ENCODE measurements at places on chromosomes 13 and 19.
A peak's percentile ranks its signal among the peaks of the same experiment; 100 is the strongest.

DNA sequence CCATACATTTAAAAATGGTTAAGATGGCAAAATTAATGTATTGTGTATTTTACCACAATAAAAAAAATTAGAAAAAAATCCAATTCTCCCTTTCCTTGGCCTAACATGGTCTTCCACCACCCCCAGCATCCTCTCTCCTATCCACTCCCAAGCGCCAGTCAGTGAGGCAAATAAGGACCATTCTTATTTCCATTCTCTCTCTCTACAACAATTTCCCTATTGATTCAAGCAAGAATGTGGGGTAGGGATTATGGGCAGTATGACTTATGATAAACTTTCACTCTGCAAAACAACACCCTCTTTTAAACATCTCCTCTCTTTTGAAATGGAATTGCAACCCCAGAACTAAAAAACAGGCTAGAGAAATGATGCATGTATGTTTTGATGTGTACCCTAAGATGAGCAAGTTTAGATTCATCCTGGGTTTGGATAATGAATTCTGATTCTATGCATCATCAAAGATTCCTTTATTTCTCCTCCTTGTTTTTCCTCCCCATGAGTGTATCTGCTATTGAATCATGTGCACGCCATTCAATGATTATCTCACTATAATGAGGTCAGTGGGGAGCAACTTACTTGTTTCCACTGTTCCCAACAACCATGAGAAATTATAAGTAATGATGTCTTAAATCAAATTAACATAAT lies 3.5 kb downstream of the STARD13 start:
- no peak for DNase-seq

DNA sequence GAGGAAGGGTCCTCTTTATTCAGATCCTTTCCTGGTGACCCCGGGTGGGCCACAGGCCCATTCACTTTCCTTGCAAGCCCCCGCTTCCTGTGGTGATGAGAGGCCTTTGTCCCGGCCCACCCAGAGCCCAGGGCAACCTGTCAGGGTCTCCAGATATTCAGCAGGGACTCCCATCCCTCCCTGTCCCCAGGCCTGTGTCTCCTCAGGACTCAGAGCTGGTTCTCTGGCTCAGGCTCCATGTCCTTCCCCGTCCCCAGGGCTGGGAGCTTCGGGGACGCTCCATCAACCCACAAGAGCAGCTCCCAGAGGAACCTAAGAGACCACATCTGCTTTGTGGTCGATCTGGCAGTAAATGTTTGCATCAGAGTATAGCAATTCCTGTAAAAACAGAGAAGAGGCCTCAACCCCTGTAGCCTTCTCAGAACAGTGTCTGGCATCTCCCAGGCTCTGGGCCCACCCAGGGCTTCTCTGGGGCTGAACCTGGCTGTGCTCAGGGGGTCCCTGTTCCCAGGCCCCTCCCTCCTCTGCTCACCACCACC lies 7.8 kb downstream of the CEACAM4 start:
- no peak for DNase-seq

DNA sequence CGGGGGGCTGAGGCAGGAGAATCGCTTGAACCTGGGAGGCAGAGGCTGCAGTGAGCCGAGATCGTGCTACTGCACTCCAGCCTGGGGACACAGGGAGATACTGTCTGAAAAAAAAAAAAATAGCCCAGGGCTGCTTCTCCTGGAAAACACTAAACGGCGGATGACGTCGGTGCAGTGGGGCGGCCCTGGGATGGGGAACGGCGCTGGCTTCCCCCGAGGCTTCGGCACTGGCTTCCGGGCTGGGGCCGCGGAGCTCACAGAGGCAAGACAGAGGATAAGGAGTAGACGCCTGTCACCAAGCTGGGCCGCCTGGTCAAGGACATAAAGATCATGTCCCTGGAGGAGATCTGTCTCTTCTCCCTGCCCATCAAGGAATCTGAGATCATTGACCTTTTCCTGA lies 5.0 kb downstream of the PRSS57 start:
- no peak for DNase-seq

DNA sequence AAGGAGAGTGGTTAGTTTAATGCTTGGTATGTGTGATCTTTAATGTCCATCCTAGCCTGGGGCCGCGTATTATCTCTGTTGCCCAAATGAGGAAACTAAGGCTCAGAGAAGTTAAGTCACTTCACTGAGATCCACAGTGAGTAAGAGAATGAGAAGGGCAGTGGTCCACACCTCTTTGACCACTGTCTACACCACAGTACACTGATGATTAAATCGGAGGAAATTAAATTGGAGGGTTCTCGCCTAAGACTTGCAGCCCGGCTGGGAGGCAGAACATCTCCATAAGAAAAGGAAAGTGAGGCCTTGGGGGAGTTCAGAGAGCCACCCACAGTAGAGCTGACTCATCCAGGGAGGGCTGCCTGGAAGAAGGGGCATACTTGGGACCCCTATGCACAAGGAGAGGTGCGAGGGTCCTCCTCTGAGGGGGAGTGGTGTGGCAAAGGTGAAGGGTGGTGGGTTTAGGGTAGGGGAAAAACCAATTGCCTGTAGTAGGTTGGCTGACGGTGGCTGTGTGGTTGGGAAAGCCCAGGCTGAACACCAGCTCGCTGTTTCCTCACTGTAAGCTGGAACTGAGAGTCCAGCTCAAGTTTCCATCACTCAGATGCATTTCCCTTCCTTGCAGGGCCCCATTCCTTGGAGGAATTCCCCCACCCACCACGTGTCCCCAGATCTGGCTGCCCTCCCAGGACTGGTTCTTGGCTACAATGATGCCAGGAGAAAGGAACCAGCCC lies 15.0 kb upstream of the DHRS12 start:
- no peak for DNase-seq

GRCh38 chr13:76533251-76533650 lies 353.0 kb downstream of the KCTD12 start:
- DNase-seq, result no peak

DNA sequence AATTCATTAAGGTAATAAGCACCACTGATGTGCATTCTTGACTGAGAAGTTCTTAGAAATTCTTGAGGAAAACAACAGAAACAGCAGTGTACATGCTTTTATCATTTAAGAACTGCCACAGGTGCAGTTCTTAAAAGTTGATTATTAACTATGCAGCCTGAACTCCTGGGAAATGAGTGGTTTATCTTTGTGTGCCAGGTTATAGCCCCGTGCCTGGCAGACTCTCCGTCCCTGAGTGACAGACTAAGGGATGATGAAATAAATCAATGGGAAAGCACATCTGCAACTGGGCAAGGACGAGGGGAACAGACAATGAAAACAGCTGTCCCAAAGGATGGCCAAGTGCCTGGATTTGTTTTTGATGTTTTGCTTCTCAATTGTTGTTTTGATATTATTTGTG lies 84.4 kb upstream of the SPATA13 start:
- no peak for DNase-seq

DNA sequence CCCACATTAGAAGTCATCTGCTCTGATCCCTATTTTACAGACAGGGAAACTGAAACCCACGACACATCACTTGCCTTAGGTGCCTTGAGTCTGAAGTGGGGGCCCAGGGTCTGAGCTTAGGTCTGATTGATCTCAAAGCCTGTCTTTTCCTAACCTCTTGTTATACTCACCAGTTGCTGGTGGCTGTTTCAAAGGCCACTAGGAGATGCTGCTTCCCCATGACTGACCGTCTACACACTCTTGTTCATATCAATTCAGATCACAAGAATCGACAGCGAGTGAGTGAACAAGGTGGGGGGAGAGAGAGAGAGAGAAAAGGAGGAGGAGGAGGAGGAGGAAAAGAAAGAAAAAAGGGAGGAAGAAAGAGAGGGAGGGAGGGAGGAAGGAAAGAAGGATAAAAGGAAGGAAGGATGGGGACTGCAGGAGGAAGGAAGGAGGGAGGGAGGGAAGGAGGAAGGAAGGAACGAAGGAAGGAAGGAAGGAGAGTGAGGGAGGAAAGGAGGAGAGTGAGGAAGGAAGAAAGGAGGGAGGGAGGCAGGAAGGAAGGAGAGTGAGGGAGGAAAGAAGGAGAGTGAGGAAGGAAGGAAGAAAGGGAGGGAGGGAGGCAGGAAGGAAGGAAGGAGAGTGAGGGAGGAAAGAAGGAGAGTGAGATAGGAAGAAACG lies 3.3 kb downstream of the OR10H1 start:
- DNase-seq, result peak; percentile 22

GRCh38 chr13:27624071-27624470 lies 2.4 kb downstream of the POLR1D start:
- DNase-seq, result no peak

DNA sequence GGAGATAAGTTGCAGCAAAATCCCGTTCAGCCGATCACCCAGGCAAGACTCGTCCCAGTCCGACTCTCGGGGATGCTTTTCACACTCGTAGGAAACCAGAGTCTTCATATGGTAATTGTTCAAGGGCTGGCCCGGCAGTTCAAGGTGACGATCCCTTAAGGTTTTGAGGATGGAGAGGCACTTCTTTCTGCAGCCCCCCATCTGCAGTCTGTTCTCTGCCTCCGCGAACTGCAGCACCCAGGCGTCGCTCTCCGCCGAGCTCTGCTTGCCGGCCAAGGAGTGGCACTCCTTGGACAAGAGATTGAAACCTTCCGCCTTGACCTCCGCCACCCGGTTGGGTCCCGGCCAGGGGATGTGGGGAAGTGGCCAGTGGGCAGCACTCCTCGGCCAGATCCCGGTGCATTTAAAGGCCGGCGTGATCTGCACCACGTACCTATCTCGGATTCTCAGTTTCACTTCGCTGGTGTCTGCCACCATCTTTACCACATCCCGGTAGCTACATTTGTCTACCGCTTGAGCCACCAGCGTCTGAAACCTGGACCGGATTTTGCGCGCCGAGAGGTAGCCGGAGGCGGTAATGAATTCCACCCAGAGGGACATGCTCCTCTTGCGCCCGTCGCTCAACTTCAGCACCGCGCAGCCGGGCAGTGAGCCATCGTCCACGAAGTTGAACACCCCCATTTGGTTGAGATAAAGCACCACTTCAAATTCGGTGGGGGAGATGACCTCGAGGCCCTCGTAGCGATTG lies 1.1 kb downstream of the MAB21L1 start:
- no peak for DNase-seq

GRCh38 chr13:113864273-113864890 lies 506 bp upstream of the GAS6 start:
- DNase-seq, result no peak

GRCh38 chr13:39038569-39039030 lies 344 bp downstream of the NHLRC3 start:
- DNase-seq, result peak; percentile 24

GRCh38 chr19:16922949-16923348 lies 34.1 kb downstream of the F2RL3 start:
- DNase-seq, result no peak

DNA sequence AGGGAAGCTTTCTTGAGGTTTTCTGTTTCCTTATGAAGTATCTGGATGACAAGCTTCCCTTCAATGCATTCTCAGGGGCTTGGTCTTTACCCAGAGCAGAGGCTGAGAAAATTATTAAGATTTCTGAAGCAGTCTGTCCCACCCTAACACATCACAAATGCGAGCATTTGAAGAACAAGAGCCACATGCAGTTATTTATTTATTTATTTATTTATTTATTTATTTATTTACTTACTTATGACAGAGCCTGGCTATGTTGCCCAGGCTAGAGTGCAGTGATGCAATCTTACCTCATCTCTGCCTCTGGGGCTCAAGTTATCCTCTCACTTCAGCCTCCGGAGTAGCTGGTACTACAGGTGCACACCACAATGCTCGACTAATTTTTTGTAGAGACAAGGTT lies 38.4 kb downstream of the SPRYD7 start:
- no peak for DNase-seq

GRCh38 chr13:31595563-31595962 lies 143.8 kb upstream of the RXFP2 start:
- DNase-seq, result no peak

GRCh38 chr13:104757712-104758111 lies 1691.5 kb upstream of the SLC10A2 start:
- DNase-seq, result no peak

- no peak for DNase-seq
Observed at GRCh38 chr19:29247051-29247450, 34.1 kb upstream of the UQCRFS1 start.

- no peak for DNase-seq
Observed at GRCh38 chr13:113013303-113013702, 44.3 kb downstream of the MCF2L start.

DNA sequence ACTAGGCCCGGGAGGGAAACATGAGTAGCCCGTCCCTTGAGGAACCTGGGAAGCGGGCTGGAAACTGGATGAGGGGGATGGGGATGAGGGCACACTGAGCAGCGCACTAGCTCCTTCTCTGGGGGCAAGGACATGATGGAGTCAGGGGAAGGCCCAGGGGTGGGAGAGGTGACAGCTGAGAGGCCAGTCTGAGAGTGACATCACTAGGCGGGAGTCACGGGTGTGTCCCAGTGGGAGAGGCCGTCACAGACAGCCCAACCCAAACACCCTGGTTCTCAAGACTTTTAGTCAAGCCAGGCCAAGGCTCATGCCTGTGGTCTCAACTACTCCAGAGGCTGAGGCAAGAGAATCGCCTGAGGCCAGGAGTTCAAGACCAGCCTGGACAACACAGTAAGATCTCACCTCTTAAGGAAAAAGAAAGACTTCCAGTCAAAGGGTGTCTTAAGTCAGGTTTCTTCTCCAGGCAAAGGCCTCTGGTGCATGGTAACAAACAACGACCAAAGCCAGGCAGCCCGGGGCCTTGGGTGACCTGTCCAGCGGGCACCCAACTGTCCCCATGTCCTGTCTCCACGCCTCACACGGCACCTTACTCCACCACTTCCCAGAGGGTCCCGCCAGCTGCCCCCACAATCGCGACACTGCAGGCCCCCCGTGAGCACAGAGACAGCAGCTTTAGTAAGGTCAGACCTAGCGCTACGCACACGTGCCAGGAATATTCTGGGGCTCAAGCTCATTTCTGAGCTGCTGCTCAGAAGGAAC lies 25.5 kb upstream of the TIMM44 start:
- peak; percentile 77 for DNase-seq

DNA sequence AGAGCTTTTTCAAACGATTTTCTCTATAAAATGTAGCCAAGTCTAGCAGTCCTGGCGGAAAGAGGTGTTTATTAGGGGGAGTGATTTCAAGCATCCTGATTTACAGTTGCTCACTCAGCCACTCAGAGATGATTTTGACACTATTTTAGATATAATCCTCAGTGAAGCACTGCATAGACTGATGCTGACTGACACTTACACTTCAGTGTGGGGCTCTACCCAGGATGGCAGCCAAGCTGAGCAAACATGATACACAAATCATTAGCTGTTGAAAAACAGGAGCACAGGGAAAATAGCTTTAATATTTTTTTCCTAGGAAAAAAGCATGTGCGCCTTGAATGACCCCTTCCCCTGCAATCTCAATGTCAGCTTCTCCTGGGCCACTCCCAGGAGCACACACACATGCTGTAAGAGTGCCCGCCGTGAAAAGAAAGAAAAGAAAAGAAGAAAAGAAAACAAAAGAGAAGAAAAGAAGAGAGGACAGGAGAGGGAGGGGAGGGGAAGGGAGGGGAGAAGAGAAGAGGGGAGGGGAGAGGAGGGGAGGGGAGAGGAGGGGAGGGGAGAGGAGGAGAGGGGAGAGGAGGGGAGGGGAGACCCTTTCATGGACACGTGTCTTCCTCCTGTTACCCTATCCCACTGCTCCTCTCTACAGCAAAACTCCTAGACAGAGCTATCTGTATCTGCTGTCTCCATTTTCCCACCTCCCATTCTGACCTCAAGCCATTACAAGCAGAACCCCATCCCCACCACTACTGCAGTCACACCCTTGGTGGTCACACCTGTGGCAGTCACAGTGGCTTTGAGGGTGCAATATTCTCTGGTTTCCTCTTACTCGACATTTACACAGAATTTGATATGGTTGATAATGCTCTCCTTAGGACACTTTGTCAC lies 36.4 kb downstream of the RCBTB2 start:
- DNase-seq, result no peak

- no peak for DNase-seq
Observed at GRCh38 chr19:5120321-5120720, 151.4 kb downstream of the KDM4B start.

All from hematopoietic multipotent progenitor cell treated with erythropoietin and hydrocortisone succinate and interleukin-3 and kit ligand, for 17 days (in vitro differentiated cells).